Activated naive CD8-positive, alpha-beta T cell treated with anti-CD3 and anti-CD28 coated beads, Interleukin-2, amount 50 U/mL, for 16 hours (primary cell): ENCODE measurements at places on chromosomes 5 and 9.

DNA sequence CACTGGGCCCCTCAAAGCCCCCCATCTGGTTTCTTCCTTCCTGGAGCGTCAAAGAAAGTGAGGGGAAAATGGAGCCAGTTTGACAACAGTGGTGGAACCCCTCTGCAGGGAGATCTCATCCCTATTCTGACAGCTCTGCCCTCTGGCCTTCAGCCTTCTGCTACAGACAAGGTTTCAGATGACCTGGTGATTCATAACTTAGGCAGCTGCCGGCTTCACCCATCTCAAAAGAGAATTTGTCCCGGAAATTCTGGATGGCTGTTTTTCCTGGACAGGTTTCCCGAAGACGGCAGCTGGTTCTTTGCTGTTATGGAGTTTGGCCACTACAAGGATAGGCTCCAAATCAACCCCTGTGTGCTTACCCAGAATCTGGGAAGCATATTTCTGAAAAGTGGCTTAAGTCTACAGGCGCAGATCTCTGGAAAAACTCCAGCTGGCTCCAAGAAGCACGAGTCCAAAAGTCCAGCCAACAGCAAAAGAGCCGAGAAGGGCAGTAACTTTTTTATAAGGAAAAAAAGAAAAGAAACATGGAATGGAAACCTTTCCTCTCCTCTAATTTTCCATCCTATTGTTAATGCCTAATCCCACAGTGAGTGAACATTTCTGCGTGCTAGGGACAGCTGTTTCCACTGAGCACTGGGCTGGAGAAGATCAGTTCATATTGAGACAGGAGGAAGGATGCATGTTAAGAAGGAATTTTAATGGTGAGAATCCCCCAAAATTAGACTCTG lies 54.5 kb downstream of the ZNF366 start:
- no peak for DNase-seq

DNA sequence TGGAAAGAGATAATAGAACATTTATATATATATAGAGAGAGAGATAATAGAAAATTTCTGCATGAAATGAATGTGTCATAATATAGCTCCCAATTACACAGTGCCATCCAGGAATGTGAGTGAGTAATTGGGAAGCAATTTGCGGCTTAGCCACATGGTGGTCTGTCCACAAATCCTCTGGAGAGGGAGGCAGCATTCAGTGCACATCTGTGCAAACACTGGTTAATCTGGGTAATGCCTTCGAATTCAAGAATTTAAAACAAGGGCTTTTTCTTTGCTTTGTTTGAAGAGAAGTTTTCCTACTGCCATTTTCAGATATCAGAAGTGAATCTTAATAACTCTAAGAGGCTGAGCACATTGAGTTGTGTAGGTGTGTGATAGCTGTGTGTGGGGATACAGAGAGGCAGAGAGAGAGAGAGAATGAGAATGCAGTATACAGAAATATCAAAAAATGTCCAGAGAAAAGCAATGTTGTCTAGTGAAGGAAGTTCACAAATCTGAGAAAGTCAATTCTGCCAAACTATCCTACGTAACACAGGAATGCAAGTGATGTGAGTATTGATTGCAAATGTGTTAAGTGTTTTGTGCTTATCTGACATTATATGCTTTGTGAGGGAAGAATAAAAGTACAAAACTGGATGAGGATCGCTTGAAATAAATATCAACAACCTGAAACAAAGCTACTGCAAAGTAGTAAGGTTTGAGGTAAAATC lies 134.6 kb downstream of the EDIL3 start:
- no peak for DNase-seq

GRCh38 chr9:21432672-21433425 lies 7.4 kb upstream of the IFNA1 start:
- DNase-seq, result no peak

- no peak for DNase-seq
These were observed at the start of gene GRIN3A for GRCh38 chr9:101738566-101739183. TSS of gene GRIN3A (minus strand) at chr9:101738647. CDS start at chr9:101737979, 668 bp downstream.

GRCh38 chr9:93207860-93208734 lies 24.2 kb downstream of the WNK2 start:
- no peak for DNase-seq

GRCh38 chr5:56801256-56801655 lies 14.1 kb upstream of the MAP3K1 start:
- no peak for DNase-seq
